Cardiac fibroblast (primary cell): ENCODE measurements at places on chromosomes 6 and 20.

GRCh38 chr6:42915732-42916131, at the start of gene PTCRA:
Gene PTCRA, plus strand, starts transcription at chr6:42916053. Its CDS starts 17 bp downstream, at chr6:42916070.
- DNase-seq = no peak

- DNase-seq = peak; percentile 46
Observed at GRCh38 chr20:63740070-63740626, 572 bp downstream of the SLC2A4RG start.

- no peak for DNase-seq
Observed at GRCh38 chr6:105791583-105792318, 294.4 kb upstream of the PRDM1 start.

GRCh38 chr20:33697129-33697528, 10.9 kb upstream of the E2F1 start:
- peak; percentile 74 for DNase-seq

GRCh38 chr20:12211361-12211760, 293.7 kb downstream of the BTBD3 start:
- no peak for DNase-seq

DNA sequence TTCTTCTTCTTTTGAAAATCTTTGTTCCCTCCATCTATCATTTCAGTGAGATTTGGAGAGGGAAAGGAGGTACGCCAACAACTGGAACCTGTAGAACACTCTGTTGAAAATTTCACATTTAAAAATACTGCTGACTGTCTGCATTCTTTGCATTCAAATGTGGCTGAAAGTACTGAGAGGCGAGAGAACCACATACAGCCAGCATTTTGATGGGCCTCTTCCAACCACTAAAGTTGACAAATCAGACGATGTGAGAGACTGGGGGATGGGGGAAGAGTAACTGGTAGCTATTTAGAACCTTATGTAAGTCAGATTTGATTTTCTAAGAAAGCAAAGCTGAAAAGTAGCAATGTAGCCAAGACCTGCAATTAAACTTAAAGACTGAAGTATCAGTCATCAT, 77.5 kb downstream of the FKBP5 start:
- no peak for DNase-seq

DNA sequence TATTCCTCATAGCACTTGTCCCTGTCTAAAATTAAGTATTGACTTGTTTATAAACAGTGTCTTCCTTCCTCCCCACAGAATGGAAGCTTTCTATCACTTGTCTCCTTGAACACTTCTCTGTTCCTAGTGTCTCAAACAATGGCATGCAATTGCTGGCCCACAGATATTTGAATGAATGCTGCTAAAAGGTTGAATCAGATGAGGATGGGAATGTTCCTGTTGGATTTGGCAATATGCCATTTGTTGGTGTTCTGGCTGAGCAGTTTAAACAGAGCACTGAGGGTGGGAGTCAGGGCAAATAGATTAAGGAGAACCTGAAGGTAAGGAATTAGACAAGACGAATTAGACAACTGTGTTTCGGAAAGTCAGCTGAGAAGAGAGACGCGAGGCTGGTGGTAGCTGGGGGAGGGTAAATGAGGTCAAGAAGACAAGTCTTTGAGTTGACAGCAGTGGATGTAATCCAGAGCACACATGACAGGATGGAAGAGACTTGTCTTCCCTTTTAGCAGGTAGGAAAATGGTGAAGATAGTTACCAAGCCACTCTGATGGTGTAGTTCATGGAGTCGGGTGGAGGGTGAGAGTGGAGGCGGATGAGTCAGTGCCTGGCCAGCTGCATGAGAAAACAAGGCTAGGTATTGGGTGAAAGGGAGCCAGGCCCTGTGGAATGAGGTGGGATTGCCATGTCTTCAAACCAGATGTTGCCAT, 58.3 kb upstream of the GNRH2 start:
- DNase-seq = peak; percentile 77

DNA sequence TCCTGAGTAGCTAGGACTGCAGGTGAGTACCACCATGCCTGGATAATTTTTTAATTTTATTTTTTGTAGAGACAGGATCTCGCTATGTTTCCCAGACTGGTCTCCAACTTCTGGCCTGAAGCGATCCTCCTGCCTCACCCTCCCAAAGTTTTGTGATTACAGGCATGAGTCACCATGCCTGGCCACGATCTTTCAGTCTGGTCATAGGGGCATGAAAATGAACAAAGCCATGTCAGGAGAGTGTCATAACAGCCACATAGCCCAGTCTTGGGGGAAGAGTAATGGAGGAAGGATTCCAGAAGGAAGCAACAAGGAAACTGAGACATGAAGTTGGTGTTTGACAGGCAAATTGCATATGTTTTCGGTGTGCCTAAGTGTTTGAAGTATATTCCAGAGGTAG, 17.0 kb upstream of the SNX3 start:
- no peak for DNase-seq
